Aorta (tissue), 5 donors: ENCODE measurements at places on chromosomes 6 and 20. TPM values are rescaled to one million over a fixed set of nuclear protein-coding genes. Genes with fewer than 3 reads are reported as not detected.

DNA sequence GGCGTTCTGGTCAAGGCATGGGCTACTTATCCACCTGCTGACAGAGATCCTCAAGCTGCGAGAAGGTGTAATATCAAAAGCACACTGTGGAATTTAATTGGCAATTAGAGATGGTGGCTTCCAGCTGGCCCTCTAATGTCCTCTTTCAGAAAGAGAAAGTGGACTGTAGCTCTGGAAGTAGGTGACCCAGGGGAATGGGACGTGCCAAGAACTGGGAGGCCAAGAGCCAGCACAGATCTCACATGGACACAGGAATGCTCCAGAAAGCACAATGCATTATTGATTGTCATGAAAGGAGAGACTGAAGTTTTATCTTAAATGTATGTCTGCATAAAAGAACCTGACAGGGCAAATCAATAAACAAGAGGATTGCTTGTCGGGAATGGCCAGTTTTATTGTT lies 198.6 kb upstream of the CDH4 start:
- H3K4me1 ChIP-seq = no peaks in the 10 kb centered on the region
- no peaks in the 10 kb centered on the region for H3K36me3 ChIP-seq
- no peak overlapping the region for H3K27ac ChIP-seq
- H3K4me3 ChIP-seq = no peak overlapping the region

DNA sequence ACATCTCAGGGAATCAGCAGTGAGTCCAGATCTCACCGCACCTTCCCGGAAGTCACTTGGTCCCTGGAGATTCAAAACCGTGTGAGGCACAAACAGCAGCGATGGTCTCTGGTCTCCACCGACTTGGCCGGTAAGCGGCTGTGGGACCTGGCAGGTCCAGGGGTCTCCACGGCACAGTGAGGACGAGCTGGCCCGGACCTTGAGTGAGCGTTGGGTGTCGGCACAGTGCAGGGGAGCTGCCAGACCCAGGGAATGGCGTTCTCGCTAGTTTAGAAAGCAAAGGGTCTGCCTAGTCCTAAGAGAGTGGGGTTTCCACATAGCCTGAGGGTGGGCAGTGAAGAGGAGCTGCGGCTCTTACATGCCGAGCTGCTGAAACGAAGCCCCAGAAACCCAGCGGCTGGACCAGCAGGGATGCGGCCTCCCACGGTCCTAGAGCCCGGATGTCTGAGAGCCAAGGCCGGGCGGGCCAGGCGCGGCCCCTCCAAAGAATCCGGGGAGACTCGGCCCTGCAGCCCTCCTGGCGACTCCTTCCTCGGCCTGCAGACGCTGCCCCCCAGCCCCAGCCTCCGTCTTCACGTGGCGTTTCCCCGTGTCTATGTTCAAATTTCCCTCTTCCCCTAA lies 185.0 kb downstream of the ERMARD start:
- no peaks in the 10 kb centered on the region for H3K4me1 ChIP-seq
- no peak for DNase-seq
- H3K4me3 ChIP-seq = no peak overlapping the region
- no peaks in the 10 kb centered on the region for H3K36me3 ChIP-seq
- no peak overlapping the region for H3K27ac ChIP-seq

DNA sequence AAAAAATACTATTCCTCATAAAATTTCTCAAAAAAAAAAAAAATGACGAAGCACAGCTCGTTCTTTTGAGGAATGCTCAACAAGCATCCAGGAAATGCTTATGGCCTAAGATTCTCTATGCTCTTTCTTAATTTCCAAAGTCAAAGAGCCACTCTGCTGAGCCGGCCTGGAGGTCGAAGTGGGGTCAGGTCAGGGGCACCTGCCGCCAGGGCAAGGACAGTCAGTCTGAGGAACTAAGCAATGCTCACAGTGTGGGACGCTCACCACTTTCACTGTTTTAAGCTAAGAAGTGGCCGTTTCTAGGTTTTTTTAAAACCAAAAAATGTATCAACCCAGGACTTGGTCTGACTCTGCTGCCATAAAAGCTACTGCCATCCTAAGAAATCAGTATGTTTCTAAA lies 17.3 kb downstream of the YTHDF1 start:
- no peak overlapping the region for H3K4me3 ChIP-seq
- no peaks in the 10 kb centered on the region for H3K4me1 ChIP-seq
- no peak overlapping the region for H3K27ac ChIP-seq
- peaks cover 3% of the 10 kb centered on the region for H3K36me3 ChIP-seq

DNA sequence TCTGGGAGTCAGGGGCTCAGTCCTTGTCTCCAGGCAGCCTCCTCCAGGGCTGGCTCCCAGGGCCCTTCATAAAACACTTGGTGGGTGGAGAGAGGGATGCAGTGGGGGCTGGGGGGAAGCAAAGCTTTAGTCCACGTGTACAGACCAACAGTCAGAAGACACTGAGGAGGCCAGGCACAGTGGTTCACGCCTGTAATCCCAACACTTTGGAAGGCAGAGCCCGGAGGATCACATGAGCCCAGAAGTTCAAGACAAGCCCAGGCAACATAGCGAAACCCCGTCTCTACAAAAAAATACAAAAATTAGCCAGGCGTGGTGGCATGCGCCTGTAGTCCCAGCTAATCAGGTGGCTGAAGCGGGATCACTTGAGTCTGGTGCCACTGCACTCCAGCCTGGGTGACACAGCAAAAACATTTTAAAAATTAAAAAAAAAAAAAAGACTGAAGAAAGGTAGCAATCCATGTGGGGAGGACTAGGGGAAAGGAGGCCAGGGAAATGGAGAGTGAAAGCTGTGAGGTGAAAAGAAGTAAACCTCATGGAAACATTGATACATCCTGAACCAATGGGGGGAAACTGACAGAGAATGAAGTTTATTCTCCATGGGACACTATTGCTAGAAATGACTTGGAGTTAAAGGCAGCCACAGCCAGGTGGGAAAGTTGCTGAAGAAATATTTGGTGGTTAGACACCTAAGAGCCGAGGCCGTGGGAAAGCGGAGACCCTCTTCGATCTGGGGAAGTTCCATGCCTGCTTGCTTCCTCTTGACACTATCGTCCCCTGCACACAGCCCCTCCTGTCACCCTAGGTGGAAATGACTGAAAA lies 35.4 kb downstream of the PIM1 start:
- no peak for DNase-seq
- H3K27me3 ChIP-seq = peaks cover 2% of the 10 kb centered on the region
- H3K36me3 ChIP-seq = no peaks in the 10 kb centered on the region
- H3K4me1 ChIP-seq = no peaks in the 10 kb centered on the region

Gene PCMTD2
- total RNA-seq = 71.4 TPM

- H3K27me3 ChIP-seq = no peaks in the 10 kb centered on the region
- H3K4me1 ChIP-seq = no peaks in the 10 kb centered on the region
- H3K27ac ChIP-seq = no peak overlapping the region
- H3K4me3 ChIP-seq = no peak overlapping the region
These were observed 309.3 kb downstream of the FARS2 start for GRCh38 chr6:5570641-5571040.

Gene KIF25
- total RNA-seq = 0.72 TPM

GRCh38 chr6:43986177-43986825 lies 141.0 kb downstream of the MRPL14 start:
- H3K36me3 ChIP-seq = no peaks in the 10 kb centered on the region
- no peak overlapping the region for H3K27ac ChIP-seq
- H3K27me3 ChIP-seq = no peaks in the 10 kb centered on the region
- peak; percentile 11 for DNase-seq
- H3K4me1 ChIP-seq = no peaks in the 10 kb centered on the region
- no peak overlapping the region for H3K4me3 ChIP-seq

GRCh38 chr6:71153755-71154325 lies 134.8 kb upstream of the OGFRL1 start:
- H3K27me3 ChIP-seq = no peaks in the 10 kb centered on the region
- DNase-seq = no peak
- H3K4me3 ChIP-seq = no peak overlapping the region
- H3K36me3 ChIP-seq = no peaks in the 10 kb centered on the region
